ENCODE measurements at places on chromosomes 5 and 9.
A peak's percentile ranks its signal among the peaks of the same experiment; 100 is the strongest.

GRCh38 chr9:98329281-98329680 lies 73.8 kb upstream of the TBC1D2 start:
- DNase-seq = no peak

GRCh38 chr9:132673355-132673754 lies 3.1 kb downstream of the GTF3C4 start:
- DNase-seq = no peak

GRCh38 chr5:126682856-126683255 lies 82.1 kb downstream of the PHAX start:
- no peak for DNase-seq

DNA sequence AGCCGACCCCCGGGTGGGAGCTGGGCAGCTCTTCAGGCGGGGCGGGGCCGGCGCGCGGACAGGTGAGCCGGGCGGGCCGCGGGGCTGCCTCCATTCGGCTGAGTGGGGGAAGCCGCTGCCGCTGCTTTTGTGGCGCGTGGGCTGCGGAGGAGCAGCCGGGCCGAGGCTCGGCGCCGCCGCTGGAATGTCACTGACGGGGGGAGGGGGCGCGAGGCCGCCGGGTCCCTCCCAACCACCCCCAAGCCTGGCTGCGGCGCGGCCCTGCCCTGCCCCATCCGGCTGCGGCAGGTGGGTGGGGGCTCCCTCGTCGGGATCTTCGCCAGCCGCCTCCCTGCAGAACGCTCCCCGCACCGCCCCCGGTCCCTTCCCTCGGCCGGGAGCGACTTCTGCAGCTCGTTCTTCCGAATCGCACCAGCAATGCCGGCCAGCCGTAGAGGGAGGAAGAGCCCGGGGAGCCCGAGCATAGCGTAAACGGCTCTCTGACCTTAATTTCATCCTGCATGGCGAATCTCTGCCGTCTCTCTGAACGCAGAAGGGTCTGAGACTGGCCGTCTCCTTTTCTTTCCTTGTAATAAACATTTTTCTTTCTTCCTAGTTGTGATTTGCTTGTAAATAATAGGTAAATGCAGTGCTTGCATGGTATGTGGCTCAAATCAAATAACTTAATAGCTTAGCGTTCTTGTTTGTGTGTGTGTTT lies 505 bp downstream of the SPTAN1 start:
- peak; percentile 60 for DNase-seq

GRCh38 chr5:97098922-97099321 lies 43.5 kb downstream of the LIX1 start:
- DNase-seq = no peak

GRCh38 chr9:16245756-16246440 lies 624.6 kb downstream of the BNC2 start:
- DNase-seq = no peak

- DNase-seq = no peak
Observed at GRCh38 chr5:106860398-106861044, 810.2 kb downstream of the EFNA5 start.

DNA sequence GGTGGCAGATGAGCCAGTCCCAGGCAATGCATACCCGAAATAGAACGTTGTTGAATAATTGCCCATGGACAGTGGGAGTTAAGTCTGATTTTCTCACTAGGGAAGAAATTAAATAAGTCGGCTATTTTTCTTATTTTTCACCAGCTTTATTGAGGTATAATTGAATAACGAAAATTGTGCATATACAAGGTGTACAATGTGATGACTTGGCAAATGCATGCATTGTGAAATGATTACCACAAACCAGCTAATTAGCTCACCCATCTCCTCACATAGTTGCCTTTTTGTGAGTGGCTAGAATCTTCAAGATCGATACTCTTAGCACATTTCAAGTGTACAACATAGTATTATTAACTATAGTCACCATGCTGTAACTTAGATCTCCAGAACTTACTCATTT lies 249.6 kb downstream of the ROR2 start:
- DNase-seq = no peak

DNA sequence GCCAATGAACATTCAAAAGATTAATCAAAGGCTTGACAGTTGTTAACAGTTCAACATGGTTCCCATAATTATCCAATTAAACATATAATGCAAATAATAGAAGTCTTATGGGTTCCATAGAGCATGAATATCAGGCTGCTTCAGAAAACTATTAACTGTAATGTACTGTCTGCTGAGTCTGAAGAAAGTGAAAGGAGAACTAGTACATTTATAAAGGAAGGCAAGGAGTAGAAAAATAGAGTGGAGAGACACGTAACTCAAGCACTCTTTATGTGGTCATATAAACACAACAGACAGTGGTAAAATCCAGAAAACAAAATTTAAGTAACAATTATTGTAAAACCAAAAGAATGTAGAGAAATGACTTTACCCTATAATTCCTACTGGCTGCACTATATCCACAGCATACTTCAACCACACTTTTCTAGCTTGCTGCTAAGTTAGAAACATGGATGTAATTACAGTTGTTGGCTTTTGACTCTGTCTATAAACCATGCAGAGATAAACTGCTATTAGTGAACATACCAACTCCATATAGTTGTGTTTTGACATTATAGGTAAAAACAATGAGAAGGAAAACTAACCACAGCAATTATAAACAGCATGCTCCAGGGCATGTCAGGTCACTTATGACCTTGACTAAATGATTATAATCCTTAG lies 32.7 kb downstream of the NFIB start:
- no peak for DNase-seq

- no peak for DNase-seq
Observed at GRCh38 chr5:15555176-15555575, 55.2 kb downstream of the FBXL7 start.

GRCh38 chr5:117486261-117486660 lies 911.6 kb upstream of the SEMA6A start:
- DNase-seq = no peak

GRCh38 chr5:159290741-159291140 lies 27.7 kb downstream of the UBLCP1 start:
- no peak for DNase-seq

- DNase-seq = no peak
Observed at GRCh38 chr9:23683611-23684061, 142.4 kb downstream of the ELAVL2 start.
